ENCODE measurements at places on chromosomes 7 and 10.

- no peak for DNase-seq
These were observed 124.9 kb downstream of the ANLN start for GRCh38 chr7:36514289-36515243.

GRCh38 chr10:86580521-86580891 is 58.9 kb upstream of the WAPL start:
- no peak for DNase-seq

DNA sequence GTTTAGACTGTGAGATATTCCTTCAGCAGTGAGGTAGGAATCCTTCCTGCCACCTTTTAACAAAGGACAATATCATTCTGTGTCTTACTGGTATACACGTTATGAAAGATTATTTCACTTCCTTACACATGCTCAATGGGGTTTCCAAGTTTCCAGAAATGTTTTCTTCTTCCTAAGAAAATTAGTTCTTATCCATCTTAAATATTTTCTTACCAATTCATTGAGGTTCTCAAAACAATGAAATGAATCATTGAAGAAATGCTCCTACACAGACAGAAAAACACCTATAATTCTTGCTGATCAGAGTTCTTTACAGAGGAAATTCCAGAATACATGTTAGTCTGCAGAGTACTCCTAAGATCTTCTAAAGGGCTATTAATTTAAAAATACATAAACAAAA is 51.4 kb upstream of the SEC61G start:
- DNase-seq, result no peak

- no peak for DNase-seq
These were observed 254.2 kb upstream of the C7orf33 start for GRCh38 chr7:148336411-148336810.

DNA sequence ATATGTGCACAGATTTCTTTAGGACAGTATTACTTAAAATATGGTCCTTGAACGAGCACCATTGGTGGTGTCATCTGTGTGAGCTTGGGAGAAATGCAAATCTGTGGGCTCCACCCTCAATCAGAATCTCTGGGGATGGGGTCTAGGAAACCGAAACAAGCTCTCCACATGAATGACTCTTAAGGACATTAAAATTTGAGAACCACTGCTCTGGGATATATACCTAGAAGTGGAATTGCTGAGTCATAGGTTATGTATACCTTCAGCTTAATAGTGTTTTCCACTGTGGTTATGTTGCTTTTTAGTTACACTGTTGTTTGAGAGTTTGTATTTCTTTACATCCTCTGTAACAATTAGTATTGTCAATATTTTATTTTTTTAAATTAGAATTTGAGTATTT is 24.0 kb downstream of the ZNRF2 start:
- no peak for DNase-seq

GRCh38 chr7:105581066-105581811 is at the start of gene EFCAB10:
Gene EFCAB10 (minus strand): TSS chr7:105581493. CDS start chr7:105581463, 30 bp downstream.
- DNase-seq, result no peak

- no peak for DNase-seq
These were observed 44.0 kb downstream of the NRP1 start for GRCh38 chr10:33290321-33291052.

GRCh38 chr7:134901389-134902020 is 84.8 kb upstream of the AGBL3 start:
- no peak for DNase-seq

- DNase-seq, result no peak
These were observed 59.5 kb upstream of the LAMB1 start for GRCh38 chr7:108062250-108063014.

DNA sequence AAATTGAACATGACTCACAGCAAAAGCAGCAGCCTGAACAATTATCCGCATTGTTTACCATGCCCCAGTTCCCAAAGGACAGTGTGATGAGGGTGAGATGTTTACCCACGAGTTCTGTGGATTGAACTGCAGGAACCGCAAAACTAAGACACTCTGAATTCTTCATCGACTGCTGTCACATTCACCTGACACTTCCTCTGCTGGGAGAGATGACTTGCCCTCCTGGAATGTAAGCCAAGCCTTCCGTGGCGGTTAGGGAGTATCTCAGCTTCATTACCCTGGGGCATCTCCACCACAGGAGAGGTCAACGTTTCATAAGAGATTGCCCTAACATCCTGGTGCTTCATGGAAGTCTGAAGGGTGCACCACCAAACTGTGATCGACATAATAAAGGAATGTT is 374.6 kb upstream of the ADARB2 start:
- DNase-seq, result no peak

DNA sequence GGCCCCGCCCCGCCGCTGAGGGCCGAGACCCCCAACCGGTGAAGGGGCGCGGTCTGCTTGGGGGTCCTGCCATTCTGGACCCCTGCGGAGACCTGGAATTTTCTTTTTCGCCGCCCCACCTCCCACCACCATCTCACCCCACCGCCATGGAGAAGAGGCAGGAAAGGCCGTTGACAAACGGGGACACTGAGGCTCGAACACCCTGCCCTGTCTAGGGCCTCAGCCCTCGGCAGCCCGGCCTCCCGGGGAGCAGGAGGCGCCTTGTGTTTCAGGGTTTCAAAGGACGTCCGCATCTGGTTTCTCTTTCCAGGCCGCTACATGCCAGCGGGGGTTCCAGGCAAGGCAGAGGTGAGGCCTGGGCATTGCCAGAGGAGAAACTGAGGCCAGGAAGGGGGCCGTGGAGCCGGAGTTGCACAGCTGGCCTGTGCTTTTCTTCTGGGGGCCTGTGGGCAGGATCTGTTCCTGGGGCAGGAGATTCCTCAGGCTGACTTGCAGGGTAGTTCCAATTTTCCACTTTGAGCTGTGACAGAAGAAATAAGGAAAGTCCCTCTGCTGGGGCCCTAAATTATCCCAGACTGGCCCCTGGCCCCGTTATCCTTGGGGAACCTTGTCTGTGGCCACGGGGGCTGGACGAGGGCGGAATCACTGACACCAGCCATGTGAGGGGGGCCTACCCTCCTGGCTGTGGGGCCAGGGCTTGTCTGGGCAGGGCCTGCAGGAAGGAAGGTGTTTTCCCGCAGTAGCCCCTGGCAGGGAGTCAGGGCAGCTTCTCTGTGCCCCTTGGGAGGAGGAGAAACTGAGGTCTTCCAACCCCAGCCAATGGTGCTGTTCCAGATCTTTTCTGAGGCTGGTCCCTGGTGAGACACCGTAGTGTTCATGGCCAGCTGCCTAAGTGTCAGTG is 900 bp upstream of the MICALL2 start:
- DNase-seq, result no peak

DNA sequence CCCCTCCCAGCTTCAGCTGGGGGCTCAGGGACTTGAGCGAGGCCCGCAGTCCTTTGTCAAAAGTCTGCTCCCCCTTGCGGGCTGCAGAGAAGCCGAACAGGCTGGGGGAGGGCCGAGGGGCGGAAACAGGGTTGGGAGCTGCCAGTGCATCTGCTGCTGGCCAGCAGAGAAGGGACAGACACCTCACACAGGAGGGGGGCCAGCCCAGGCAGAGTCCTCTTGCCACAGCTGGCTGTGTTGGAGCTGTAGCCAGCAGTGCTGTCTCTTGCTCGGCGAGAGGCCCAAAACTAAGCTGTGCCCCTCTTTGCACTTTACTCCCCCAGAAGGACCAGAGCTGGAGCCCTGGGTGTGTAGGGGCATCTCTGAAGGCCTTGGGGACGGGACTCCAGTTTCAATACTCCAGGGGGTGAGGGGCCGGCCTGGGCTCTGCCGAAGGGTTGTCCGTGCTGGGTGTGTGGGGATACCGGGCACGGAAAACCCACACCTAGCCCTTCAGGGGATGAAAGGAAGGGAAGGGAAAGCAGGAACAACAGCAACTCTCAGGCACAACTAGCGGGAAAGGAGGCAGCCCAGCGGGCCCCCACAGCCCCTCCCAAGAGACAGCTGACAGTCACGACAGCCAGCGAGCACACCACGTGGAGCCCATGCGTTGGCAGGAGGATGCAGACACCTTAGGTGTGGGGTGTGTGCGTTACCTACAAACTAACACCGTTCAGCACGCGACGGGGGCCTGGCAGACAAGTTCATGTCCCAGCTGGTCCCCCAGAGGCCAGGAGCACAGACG is 17.8 kb downstream of the YKT6 start:
- no peak for DNase-seq

GRCh38 chr7:95454438-95455045 is 19.7 kb upstream of the PON2 start:
- no peak for DNase-seq

DNA sequence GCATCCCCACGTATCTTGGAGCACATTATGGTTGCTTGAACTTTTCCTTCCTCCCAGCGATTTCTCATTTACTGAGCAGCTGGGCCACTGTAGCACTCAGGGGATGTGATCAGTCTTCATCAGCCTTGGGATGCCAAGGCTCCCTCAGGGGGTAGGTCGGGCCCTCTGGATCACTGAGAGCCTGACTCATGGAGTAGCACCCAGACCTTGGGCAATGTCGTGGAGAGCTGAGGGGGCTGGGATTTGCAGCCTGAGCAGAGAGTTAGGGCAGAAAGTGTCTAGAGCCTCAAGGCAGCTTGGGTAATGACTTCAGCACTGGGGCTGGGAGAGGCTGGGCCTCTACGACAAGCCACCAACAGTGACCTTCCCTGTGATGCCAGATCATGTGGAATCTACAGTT is 86.5 kb upstream of the CXCL12 start:
- DNase-seq, result no peak

DNA sequence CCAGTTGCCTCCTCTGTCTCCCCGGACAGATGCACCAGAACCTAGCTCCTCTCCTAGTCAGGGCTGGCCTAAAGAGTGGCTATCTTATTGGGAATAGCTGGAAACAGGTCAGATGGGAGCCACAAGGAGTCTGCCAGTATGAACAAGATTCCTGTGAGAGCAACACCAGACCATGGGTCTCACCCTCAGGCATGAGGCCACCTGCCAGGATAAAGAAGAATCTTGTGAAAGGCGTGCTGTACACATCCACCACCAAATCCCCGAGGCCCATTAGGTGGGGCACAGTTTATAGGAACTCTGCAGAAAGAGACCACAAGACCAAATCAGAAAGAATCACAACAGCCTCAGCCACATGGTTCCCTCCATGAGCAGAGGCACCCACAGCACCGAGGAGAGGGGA is 325.9 kb downstream of the TNS3 start:
- DNase-seq, result no peak

DNA sequence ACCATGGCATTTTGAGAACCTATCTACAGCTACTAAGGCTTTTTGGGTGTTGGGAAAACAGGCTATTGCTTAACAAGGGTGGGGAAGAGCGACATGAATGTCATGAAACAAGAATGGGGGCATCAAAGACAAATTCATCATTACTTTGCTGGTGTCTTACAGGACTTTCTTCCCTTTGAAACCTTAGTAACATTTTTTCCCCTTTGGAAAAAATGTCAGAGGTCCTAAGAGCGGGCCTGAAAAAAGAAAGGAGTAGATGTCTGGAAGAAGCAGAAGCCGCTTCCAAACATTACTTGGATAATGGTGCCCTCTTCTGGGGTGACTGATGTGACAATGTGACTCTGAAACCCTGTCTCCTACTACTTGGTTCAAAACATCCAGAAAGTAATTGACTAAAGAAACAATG is 3.8 kb upstream of the DDX50 start:
- DNase-seq, result no peak

GRCh38 chr10:92173996-92174395 is 116.9 kb downstream of the CPEB3 start:
- no peak for DNase-seq

DNA sequence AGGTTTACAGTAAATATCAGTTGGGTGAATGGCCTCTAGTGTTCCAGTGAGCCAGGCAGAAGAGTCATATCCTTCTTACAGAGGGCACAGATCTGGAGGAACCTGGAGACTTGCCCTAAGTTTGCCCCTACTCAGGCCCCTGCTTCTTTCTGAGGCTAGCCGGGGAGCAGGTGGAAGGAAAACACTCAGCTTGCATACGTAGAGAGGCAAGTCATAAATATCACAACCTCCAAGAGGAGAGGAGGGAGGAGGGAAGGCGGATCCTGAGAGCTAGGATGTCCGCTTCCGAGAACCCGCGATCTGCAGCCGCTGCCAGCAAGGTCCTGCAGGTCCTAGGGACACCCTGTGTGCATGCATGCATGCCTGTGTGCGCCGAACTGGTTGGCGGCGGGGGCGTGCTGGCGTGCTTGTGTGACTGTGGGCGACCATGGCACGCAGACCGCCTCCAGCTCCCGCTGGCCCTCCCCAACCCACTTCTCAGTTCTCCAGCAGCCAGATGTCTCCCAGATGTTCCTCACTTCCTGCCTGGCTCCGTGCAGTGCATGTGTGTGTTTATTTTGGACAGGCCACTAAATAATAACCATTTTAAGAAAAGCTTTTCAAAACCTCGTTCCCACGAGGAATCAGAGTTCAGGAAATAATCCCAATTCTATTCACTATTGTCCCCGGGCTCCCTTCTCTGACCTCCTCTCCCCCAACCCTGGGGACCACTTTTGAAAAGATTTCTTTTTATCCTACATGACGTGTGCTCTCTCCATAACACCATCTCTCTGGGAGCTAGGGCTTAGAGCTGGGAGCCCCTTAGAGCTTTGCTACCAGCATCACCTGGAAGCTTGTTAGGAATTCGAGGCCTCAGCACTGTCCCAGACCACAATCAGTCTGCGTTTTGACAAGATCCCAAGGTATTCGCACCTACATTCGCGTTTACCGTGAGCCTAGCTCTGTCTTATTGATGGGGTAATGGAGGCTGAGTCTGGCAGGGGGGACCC is 32.4 kb downstream of the UNC5B start:
- DNase-seq, result no peak

DNA sequence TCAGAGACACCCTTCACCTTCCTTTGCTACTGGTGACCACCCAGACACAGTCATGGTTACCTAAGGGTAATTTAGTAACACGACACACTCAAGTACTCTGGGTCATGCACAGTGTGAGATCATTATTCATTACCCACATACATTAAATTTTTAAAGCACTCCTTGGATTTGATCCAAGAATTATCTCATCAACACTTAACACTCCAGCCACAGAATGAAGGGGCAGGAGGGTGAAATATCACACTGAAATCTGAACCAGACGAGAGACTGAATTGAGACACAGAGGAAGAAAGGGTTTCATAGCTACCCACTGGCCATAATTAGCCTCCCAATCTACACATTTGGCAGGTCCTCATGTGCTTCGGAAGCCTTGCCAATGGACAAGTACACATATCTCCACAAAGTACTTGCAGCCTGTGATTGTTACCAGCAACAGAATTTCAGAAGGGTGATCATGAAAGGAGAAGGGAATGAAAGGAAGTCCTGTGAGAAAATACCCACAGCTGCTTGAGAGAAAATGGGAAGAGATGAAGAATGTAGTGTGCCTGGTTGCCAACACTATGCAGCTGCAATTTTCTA is 189.3 kb downstream of the POLR1F start:
- no peak for DNase-seq

- DNase-seq, result no peak
These were observed 165.6 kb downstream of the ZEB1 start for GRCh38 chr10:31484431-31485135.

DNA sequence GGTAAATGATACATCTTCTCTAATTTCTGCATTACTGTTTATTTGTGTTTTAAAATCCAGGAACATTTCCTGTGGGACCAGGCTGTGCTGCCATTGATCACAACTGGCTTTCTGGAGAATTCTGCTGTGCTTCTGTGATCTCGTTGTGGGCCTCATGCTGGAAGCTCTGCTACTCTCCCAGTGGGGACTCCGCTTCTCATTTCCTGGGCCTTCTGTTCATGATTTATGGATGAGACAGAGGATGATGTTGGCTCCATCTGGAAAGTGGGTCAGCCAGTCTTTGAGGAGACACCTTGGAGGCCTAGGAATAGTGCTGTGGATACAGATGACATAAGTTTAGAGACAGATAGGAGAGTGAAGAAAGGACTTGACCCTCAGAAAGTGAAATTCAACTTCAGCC is 15.2 kb upstream of the GPR158 start:
- no peak for DNase-seq

GRCh38 chr10:48330269-48330668 is 23.8 kb downstream of the MAPK8 start:
- DNase-seq, result no peak

Measured in esophagus squamous epithelium (tissue), 5 donors.